ENCODE measurements at places on chromosomes 6 and 20.

GRCh38 chr20:53834062-53834442, 236.3 kb downstream of the BCAS1 start:
- no peak for DNase-seq

- DNase-seq: no peak
These were observed 8.5 kb downstream of the STAU1 start for GRCh38 chr20:49179368-49180277.

GRCh38 chr20:37490663-37491350, 30.2 kb upstream of the NNAT start:
- no peak for DNase-seq

GRCh38 chr6:127342296-127342945, 988 bp downstream of the ECHDC1 start:
- DNase-seq: no peak

DNA sequence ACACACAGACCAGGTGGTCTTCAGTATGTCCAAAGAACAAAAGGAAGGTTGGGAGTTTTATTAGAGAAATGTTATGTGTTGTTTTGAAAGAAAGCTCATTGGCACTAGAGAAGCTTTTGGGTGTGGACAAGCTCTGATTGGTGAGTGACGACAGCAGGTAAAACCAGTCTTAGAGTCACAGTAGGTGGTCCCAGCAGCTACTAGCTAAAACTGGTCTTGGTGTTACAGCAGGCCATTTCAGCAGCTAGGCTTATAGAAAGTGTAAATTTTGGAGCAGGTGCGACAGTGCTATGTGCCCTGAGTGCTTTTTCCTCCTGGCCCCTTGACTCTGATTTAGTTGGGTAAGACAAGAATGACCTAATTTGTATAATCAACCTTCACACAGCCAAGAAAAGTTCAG, 3.6 kb downstream of the CLDN20 start:
- no peak for DNase-seq

Data from activated CD8-positive, alpha-beta memory T cell treated with anti-CD3 and anti-CD28 coated beads for 1 hour (primary cell).